Stimulated activated CD4-positive, alpha-beta T cell treated with anti-CD3 and anti-CD28 coated beads, TNF-alpha, amount 100 ng/mL, for 4 hours (primary cell): ENCODE measurements at places on chromosomes 7 and 10.
A peak's percentile ranks its signal among the peaks of the same experiment; 100 is the strongest.

DNA sequence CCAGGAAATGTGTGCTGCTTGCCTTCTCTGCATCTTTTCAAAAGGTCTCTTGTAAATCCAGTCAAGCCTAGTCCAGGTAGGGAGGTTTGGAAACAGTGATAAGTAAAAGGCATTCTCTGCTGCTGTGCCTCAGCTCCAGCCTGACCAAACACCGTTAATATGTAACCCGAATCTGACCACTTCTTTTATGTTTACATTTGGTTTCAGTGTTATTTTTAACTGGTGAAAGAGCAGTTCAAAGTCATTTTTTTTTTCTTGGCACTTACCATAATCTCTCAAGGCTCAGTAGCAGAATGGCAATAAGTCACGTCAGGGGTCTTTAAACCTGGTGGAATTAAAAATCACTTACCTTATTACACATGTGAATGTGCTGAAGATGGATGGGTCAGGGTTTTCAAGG, 216.8 kb downstream of the PTEN start:
- no peak for DNase-seq

- no peak for DNase-seq
These were observed 29.4 kb downstream of the CCDC3 start for GRCh38 chr10:12972146-12972545.

DNA sequence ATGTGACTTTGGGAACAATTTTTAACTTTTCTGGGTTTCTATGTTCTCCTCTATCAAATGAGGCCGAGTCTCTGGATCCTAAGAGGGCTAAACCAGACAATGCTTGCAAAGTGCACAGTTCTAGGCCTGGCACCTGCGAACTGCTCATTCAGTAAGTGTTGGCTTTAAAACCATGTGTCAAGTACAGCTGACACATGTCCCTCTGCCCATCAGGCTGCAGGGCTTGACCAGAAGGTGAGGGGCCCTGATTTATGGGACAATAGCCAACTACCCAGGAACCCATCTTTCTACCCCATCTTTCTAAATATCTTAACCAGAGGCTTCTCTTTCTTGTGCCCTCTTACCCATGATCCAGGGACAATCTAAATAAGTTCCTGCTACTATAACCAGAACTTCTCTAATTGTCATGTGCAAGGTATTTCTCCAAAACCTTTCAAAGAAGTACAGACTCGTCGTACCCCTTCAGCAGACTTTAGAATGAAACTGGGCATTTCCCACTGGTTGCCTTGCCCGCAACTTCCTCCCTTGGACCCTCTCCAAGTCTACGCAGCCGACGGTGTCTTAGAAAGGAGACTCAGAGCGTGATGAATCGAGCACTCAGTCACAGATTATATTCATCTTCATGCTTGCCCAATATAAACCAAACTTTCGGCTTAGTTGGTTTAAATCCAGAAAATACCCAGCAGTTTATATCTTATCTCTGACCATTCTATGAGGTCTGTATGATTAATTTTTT, 69.8 kb upstream of the STEAP1B start:
- no peak for DNase-seq

- peak; percentile 30 for DNase-seq
These were observed at the start of gene GIMAP6 for GRCh38 chr7:150631866-150632864. Gene GIMAP6 (minus strand): TSS chr7:150632385. CDS start chr7:150630142, 2,243 bp downstream.

GRCh38 chr10:73262105-73262730, 9.8 kb upstream of the MRPS16 start:
- DNase-seq: no peak
